Activated CD8-positive, alpha-beta memory T cell treated with anti-CD3 and anti-CD28 coated beads for 1 hour (primary cell): ENCODE measurements at places on chromosomes 3 and 15.
A peak's percentile ranks its signal among the peaks of the same experiment; 100 is the strongest.

GRCh38 chr3:72496051-72496670, 352.1 kb downstream of the SHQ1 start:
- DNase-seq = no peak

DNA sequence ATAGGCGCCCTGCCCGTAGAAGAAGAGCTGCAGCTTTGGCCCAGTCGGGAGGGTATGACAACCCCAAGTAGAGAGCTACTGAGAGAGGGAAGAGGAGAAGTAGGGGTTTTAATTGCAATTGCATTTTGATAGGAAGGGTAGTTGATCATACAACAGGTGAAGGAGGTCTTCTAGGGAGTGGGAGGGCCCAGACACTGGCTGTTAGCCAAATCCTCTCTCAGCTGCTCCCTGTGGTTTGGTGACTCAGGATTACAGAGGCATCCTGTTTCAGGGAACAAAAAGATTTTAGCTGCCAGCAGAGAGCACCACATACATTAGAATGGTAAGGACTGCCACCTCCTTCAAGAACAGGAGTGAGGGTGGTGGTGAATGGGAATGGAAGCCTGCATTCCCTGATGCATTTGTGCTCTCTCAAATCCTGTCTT, 408.9 kb upstream of the THBS1 start:
- no peak for DNase-seq

- no peak for DNase-seq
Observed at GRCh38 chr3:115859002-115859807, 235.9 kb downstream of the GAP43 start.

GRCh38 chr15:64426845-64427465, 33.4 kb upstream of the ZNF609 start:
- no peak for DNase-seq

DNA sequence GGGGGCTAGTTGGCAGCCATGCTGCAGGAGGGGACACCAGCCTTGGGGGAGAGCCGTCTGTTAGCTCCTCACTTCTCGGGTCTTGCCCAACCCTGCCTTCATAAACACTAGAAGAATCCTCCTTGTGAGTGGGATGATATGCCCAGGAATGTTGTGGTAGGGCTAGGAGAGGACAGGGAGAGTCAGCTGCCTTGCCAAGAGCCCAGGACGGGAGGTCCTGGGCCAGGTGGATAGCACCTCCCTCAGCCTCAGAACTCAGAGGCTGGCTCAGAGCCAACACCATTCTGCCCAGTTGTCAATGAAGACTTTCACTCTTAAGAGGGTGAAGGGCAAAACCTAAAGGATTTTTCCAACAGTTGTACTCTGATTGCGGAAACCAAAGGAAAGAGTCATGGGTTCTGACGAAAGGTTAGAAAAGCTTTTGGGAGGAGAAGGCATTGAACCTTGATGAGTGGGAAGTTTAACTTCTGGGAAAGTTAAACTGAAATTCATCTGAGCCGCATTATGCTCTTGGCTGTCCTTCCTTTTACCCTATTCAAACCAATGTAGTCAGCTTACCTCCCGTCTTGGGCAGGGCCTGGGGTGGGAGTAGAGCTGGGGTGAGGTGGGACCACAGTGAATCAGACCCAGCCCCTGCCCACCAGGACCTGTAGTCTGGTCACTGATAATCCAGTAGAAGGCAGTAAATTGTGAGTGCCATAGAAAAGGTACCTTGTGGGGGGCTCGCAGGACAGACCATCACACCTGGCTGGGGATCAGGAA, 81.9 kb downstream of the FAM43A start:
- DNase-seq = no peak

- DNase-seq = no peak
Observed at GRCh38 chr15:40270246-40270995, 12.4 kb downstream of the ANKRD63 start.

GRCh38 chr3:174547801-174548435, 311.2 kb upstream of the NAALADL2 start:
- no peak for DNase-seq

DNA sequence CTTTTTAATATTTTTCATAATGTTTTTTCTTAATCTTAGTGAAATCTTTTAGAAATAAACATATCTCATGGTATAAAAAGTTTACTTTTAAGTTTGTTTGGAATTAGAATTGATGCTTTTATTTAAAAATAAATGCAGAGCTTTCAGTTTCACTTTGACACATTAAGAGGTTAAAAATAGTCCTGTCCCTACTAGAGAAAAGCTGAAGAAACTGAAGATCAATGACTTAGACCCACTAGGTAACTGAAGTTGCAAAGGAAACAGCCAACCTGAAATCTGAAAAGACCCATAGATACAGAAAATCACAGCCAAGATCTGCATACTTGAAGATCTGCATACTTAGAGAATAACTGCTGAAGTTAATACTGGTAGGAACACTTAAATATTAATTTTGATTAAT, 237.6 kb downstream of the RAP2B start:
- DNase-seq = no peak

- DNase-seq = no peak
Observed at GRCh38 chr15:22813844-22814243, 24.6 kb upstream of the NIPA2 start.

- no peak for DNase-seq
Observed at GRCh38 chr15:70470556-70471191, 292.7 kb downstream of the UACA start.

- DNase-seq = no peak
Observed at GRCh38 chr3:160797356-160797755, 41.3 kb downstream of the PPM1L start.

- no peak for DNase-seq
Observed at GRCh38 chr3:161345023-161345422, 26.3 kb downstream of the SPTSSB start.

DNA sequence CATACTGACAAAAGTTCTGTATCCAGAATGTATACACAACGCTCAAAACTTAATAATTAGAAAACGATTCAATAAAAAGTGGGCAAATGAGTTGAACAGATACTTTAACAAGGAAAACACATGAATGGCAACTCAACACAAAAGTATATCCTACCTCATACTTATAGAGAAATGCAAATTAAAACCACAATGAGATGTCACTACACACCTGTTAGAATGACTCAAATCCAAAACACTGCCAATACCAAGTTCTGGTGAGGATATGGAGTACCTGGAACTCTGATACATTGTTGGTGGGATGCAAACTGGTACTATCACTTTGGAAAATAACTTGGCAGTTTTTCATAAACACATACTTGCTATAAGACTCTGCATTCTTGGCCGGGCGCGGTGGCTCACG, 42.1 kb downstream of the PRTG start:
- no peak for DNase-seq

DNA sequence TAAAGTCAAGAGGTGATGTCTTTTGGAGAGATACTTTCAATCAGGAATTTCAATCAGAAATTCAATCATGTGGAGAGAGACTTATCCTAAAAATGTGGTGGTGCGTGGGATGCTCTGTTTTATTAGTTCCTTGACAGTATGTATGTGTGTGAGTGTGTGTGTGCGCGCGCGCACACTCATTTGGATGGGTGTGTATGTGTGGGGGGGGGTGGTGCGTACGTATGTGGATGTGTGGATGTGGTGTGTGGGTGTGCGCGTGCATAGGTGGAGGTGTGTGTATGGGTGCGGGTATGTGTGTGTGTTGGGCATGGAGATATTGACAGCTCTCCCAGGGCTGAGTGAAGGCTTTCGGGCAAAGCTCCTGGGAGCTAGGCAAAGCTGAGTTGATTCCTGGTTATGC, 2.4 kb downstream of the ADIPOQ start:
- DNase-seq = no peak

- no peak for DNase-seq
Observed at GRCh38 chr15:97401970-97402369, 558.5 kb upstream of the ARRDC4 start.

DNA sequence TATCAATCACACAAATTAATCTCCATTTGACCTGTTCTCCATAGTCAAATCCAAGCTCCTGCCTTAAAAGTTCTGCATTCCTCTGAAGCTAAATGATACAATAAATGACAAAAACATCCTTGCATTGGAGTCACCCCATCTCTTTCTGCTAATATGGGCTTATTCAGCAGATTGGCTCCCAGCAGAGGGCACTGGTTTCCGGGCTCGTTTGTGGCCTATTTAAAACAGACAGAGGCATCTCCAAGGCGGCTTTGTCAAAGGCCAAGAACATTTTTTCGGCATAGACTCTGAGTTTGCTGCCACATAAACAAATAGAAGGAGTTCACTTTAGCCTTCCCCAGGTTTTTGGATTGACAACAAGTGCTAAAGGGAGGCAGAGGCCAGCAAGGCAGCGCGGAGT, 204.4 kb upstream of the RASGRP1 start:
- DNase-seq = no peak

DNA sequence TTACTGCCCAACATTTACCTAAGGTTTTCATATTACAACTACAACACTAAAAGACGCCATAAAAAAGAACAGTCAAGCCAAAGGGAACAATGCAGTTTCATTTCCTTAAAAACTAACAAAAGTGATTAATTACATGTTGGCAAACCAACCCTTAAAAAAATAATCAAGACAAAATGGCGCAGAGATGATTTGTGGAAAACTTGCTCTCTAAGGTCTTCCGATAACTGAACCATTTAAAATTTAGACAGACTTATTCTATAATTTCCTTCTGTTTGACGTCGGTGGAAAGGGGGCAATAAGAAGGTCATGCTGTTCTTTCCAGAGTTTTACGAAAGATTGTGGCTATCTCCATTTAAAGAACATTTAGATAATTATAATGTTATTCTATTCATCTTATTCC, 87.6 kb downstream of the RYK start:
- DNase-seq = no peak

DNA sequence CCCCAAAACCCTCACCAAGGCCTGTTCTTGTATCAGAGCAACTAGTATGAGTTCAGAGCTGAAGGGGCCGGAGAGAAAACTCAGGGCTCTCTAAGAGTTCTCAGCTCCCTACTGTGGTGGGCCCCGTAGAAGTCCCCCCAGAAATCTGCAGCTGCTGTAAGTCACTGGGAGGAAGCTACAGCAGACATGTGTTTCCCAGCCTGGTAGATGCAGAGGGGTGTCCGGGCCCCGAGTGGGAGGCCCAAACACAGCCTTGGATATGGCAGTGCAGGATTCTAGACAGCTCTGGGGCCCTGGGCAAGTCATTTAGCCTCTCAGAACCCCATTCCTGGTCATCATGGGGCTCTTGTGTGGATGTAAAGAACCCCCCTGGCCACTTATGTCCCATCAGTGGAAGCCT, 39.2 kb upstream of the CSPG4 start:
- no peak for DNase-seq

GRCh38 chr3:139284221-139284620, 59.6 kb upstream of the MRPS22 start:
- no peak for DNase-seq

GRCh38 chr3:46565077-46565476, 1.0 kb downstream of the LRRC2 start:
- DNase-seq = no peak

- DNase-seq = no peak
Observed at GRCh38 chr15:68442903-68443302, 10.9 kb upstream of the ITGA11 start.

GRCh38 chr3:71072986-71073385, 510.5 kb downstream of the FOXP1 start:
- DNase-seq = no peak

- no peak for DNase-seq
Observed at GRCh38 chr15:47794252-47794914, 77.1 kb downstream of the SEMA6D start.

- DNase-seq = no peak
Observed at GRCh38 chr15:100526027-100526481, 2.7 kb downstream of the CERS3 start.

DNA sequence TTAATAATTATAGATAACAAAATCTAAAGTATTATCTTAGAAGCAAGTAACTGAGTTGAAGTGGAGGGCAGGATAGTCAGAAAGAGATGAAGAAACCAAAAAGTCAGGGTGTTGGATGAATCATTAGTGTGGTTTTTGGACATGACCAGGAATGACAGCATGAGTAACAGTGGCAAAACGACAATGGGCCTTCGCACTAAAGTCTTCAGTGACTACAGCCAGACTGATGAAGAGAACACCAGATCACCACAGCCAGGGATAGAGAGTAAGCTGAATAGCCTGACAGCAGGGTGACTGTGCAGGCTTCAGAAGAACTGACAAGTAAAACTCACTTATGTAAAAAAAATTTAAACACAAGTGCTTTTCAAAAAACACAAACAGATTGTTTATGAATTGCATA, 96.0 kb upstream of the MELTF start:
- DNase-seq = no peak

GRCh38 chr3:25046911-25047771, 380.9 kb upstream of the RARB start:
- no peak for DNase-seq

- peak; percentile 42 for DNase-seq
Observed at GRCh38 chr3:10602769-10603768, 97.7 kb upstream of the ATP2B2 start.

DNA sequence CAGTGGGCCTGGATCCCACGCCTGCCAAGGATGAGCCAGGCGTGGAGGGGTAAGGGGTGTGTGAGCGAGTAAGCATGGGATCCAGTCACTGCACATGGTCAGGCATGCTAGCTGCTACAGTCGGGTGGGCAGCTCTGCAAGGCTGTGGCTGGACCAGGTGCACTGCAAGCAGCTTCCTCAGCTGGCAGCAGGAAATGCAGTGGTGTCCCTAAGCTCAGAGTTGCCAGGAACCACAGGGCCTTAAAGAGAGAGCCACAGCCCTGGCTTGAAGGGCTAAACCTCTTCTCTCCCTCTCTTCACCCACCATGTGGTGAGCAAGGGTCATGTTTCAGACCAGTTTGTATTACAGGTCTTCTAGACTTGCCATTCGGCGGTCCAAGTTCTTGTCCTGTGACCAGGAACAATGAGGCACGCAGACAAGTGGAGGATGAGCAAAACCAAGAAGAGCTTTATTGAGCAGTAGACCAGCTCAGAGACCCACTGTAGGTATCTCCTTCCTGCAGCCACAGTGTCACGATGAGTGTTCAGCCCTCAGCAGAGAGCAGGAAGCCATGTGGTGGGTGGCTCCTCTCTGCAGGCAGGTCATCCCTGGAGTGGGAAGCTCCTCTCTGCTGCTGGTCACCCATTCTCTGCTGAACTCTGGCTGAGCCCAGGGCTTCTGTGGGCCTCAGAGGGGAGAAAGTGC, 511.9 kb downstream of the PYDC2 start:
- DNase-seq = no peak

GRCh38 chr15:57259568-57260040, 116.7 kb upstream of the CGNL1 start:
- DNase-seq = no peak

GRCh38 chr3:152662157-152662556, 172.8 kb upstream of the P2RY1 start:
- DNase-seq = no peak

DNA sequence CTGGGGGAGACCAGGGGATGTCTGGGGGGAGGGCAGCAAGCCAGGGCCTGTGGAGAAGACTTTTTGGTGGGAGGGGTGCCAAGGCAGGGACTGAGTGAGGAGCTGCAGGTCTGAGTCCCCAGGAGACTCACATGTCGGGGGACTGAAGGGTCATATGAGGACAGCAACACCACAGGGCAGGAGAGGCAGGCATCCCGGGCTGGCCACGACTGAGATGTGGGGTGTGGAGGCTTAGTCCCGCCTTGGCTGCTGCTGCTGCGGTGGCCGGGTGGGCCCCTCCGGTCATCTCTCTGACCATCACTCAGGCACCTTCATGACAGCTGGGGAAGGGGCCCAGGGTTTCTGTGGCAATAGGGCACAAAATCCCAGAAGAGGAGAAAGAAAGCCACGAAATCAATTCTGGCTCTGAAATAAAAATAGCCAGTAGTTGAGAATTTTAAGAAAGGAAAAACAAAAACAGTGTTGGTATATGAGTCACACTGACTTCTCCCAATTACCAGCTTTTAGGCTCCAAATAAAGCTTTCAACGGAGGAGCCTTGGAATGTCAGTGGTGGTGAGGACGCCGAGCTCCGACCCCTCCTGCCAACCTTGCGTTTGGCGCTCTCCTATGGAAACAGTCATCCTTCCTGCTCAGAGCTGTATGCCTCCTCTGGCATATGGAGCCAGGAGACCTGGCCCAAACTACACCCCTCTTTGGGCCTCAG, 52.9 kb upstream of the ITGA11 start:
- no peak for DNase-seq
